ENCODE measurements at places on chromosomes 7 and 10.

DNA sequence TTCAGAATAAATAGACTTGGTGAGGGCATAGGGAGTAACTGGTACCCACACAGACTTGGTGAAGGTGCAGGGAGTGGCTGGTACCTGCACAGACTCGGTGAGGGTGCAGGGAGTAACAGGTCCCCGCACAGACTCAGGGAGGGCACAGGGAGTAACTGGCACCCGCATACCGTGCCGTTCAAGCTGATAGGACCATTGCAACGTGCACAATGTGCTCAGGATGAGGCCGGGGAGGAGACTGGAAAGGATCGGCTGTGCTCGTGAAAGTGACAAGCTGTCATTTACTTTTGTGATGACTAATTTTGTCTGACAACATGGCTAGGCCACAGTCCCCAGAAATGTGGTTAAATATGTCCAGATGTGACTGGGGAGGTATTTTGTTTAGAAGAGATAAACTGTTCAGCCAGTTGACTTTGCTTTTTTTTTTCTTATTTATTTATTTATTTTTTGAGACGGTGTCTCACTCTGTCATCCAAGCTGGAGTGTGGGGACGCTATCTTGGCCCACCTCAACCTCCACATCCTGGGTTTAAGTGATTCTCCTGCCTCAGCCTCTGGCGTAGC lies 76.2 kb upstream of the NMT2 start:
- no peak overlapping the region for H3K27ac ChIP-seq
- no peak overlapping the region for H3K4me3 ChIP-seq
- H3K4me1 ChIP-seq = no peaks in the 10 kb centered on the region
- no peaks in the 10 kb centered on the region for H3K27me3 ChIP-seq
- no peak for DNase-seq
- no peaks in the 10 kb centered on the region for H3K36me3 ChIP-seq

GRCh38 chr10:131446171-131446570 lies 134.7 kb upstream of the TCERG1L start:
- no peak overlapping the region for H3K4me3 ChIP-seq
- peaks cover 32% of the 10 kb centered on the region for H3K27me3 ChIP-seq
- no peak overlapping the region for H3K27ac ChIP-seq
- no peaks in the 10 kb centered on the region for H3K36me3 ChIP-seq
- no peak for DNase-seq

DNA sequence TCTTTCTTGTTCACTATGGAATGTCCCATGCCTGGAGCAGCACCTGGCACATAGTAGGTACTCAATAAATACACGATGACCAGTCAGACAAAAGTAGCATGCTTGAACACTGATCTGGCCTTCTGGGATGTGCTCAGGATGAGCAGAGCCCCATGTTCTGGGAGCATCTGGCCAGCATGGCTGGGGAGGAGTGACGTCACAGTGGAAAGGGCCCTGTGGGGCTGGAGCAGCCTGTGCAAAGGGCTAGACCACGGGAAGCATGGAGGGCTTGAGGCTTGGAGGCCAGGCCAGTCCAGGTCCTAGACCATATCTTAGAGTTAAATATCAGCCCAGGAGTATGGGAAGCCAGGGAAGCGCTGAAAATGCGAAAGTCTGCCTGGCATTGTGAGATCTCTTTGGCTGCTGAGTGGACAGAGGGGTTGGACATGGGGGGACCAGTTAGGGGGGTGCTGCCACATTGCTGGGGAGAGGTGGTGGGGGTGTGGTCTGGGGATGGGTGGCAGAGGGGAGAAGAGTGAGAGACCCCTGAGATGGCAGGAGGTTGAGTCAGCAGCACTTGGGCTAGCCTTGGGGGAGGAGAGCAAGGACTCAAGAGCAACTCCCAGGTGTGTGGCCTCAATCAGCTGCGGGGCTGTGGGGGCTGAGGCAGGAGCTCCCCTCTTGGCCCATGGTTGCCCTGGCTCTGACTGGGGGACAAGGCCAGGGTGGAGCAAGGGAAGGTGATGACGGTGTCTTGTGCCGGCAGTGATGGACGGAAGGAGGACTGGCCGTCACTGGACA lies 34.9 kb downstream of the ZCCHC24 start:
- H3K27me3 ChIP-seq = no peaks in the 10 kb centered on the region
- no peak for DNase-seq
- no peaks in the 10 kb centered on the region for H3K36me3 ChIP-seq
- H3K4me1 ChIP-seq = peaks cover 21% of the 10 kb centered on the region

DNA sequence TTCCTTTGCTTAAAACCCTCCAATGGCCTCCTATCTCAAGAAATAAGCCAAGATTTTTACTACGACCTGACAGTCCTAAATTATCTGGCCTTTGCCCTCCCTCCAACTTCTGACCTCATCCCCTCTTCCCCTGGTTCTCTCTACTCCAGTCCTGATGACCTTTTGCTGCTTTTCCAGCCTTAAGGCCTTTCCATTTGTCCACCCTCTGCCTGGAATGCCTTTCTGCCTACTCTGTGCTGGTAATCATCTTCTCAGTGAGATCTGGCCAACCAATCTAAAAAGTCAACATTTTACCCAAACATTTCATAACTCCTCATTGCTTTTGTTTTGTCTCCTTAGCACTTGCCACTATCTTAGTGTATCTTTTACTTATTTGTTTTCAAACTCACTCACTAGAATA lies 75.7 kb downstream of the VPS41 start:
- H3K27ac ChIP-seq = no peak overlapping the region
- no peak for DNase-seq
- no peak overlapping the region for H3K4me3 ChIP-seq
- H3K27me3 ChIP-seq = no peaks in the 10 kb centered on the region
- H3K36me3 ChIP-seq = no peaks in the 10 kb centered on the region

DNA sequence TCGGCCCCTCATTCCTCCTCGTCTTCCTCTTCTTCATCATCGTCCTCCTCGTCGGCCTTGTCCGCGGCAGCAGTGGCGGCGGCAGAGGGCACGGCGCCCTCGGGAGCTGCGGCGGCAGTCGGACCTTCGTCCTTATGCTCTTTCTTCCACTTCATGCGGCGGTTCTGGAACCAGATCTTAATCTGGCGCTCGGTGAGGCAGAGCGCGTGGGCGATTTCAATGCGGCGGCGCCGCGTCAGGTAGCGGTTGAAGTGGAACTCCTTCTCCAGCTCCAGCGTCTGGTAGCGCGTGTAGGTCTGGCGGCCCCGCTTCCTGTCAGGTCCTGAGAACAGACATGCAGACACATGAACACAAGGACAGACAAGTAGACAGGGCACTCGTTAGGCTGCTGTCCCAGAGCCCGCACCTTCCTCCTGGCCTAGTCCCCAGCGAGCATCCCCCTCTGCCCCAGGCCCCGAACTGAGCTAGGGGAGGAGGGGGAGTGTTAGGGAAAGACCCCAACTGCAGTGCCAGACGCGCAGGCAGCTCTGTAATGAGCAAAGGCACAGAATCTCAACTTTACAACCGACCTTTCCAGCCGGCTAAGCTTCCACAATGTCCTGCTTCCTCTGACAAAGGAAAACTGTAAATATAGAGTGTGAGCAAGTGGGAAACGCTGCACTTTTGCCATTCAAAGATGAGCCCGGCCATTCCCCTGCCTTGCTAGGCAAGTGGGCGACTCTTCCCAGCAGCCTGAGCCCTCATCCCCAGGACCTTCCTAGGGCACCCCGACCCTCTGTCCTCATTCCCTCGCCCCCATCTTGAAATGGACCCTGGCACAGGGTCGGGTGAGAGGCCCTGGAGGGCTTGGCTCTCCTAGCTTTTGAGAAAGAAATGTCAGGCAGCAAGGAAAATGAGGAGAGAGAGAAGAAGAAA lies 1.3 kb downstream of the HOXA7 start:
- peaks cover 15% of the 10 kb centered on the region for H3K27me3 ChIP-seq
- DNase-seq = peak; percentile 70
- H3K27ac ChIP-seq = peak overlapping the region; percentile 97
- H3K36me3 ChIP-seq = no peaks in the 10 kb centered on the region

DNA sequence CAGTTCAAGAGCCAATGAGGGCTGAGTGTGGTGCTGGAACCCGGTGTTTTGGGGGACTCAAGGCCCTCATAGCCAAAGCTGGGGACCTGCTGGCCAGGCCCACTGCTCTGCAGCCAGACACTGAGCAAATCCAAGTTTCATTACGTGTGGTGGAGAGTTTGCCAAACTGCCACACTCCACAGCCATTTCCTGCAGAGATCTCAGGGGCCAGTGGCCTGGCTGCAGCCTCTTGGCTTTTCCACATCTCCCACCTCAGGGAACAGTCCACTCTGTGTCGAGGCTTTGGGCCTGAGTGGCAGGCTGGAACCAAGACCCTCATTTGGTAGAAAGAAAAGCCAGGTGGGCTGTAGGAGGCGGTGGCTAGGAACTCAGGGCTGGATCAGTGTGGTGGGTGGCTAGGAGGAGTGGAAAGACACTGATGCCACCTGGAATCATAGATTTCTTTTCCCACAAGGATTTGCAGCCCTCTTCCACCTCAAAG lies 3.2 kb downstream of the HOXA11 start:
- no peak overlapping the region for H3K27ac ChIP-seq
- no peak overlapping the region for H3K4me3 ChIP-seq
- peaks cover 49% of the 10 kb centered on the region for H3K4me1 ChIP-seq
- no peaks in the 10 kb centered on the region for H3K36me3 ChIP-seq

GRCh38 chr7:32102432-32102873 lies 32.2 kb upstream of the PDE1C start:
- H3K4me1 ChIP-seq = no peaks in the 10 kb centered on the region
- no peak overlapping the region for H3K4me3 ChIP-seq
- no peaks in the 10 kb centered on the region for H3K27me3 ChIP-seq
- H3K36me3 ChIP-seq = no peaks in the 10 kb centered on the region
- no peak overlapping the region for H3K27ac ChIP-seq

- no peak overlapping the region for H3K27ac ChIP-seq
- H3K4me3 ChIP-seq = no peak overlapping the region
- no peaks in the 10 kb centered on the region for H3K27me3 ChIP-seq
- no peaks in the 10 kb centered on the region for H3K36me3 ChIP-seq
- H3K4me1 ChIP-seq = no peaks in the 10 kb centered on the region
- no peak for DNase-seq
These were observed 270.8 kb downstream of the BBS9 start for GRCh38 chr7:33400214-33400538.

GRCh38 chr7:149809215-149809614 lies 29.0 kb upstream of the ZNF862 start:
- no peaks in the 10 kb centered on the region for H3K36me3 ChIP-seq
- no peaks in the 10 kb centered on the region for H3K4me1 ChIP-seq
- no peak for DNase-seq
- no peak overlapping the region for H3K27ac ChIP-seq
- H3K4me3 ChIP-seq = no peak overlapping the region

- peaks cover 57% of the 10 kb centered on the region for H3K4me1 ChIP-seq
- no peaks in the 10 kb centered on the region for H3K27me3 ChIP-seq
- no peak overlapping the region for H3K4me3 ChIP-seq
- no peak for DNase-seq
- no peak overlapping the region for H3K27ac ChIP-seq
- no peaks in the 10 kb centered on the region for H3K36me3 ChIP-seq
These were observed 2.5 kb downstream of the VOPP1 start for GRCh38 chr7:55569797-55570196.

DNA sequence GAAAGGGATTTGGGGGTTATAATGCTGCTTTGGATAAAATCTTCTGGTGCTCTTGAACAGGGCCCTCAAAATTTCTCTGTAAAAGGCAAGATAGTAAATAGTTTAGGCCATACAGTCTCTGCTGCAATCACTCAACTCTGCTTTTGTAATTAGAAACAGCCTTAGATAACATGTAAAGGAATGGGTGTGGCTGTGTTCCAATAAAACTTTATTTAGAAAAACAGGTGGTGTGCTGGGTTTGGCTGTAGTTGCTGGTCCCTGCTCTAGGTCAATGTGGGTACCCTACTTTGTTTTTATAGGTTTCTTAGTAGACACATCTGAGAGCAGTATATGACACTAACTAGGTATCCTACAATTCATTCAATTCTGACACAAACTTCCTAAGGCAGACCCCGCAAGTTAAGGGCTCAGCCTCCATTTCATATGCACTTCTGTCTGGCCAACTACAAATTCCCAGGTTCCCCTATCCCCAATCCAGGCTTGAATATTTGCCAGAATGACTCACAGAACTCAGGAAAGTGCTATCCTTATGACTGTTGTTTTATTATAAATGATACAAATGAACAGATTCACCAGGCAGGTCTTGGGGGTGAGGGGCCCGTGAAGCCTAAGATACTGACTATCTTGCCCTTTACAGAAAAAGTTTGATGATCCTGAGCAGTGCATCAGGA lies 349.9 kb downstream of the RPS24 start:
- H3K27me3 ChIP-seq = peaks cover 3% of the 10 kb centered on the region
- no peak for DNase-seq
- H3K4me3 ChIP-seq = no peak overlapping the region

- H3K4me3 ChIP-seq = no peak overlapping the region
- H3K27ac ChIP-seq = no peak overlapping the region
- no peaks in the 10 kb centered on the region for H3K27me3 ChIP-seq
- H3K4me1 ChIP-seq = no peaks in the 10 kb centered on the region
- DNase-seq = no peak
These were observed 59.3 kb upstream of the IL6 start for GRCh38 chr7:22667562-22668239.

- H3K4me1 ChIP-seq = no peaks in the 10 kb centered on the region
- no peak for DNase-seq
- H3K27me3 ChIP-seq = no peaks in the 10 kb centered on the region
These were observed 336.3 kb downstream of the KCNMA1 start for GRCh38 chr10:77301305-77301730.

DNA sequence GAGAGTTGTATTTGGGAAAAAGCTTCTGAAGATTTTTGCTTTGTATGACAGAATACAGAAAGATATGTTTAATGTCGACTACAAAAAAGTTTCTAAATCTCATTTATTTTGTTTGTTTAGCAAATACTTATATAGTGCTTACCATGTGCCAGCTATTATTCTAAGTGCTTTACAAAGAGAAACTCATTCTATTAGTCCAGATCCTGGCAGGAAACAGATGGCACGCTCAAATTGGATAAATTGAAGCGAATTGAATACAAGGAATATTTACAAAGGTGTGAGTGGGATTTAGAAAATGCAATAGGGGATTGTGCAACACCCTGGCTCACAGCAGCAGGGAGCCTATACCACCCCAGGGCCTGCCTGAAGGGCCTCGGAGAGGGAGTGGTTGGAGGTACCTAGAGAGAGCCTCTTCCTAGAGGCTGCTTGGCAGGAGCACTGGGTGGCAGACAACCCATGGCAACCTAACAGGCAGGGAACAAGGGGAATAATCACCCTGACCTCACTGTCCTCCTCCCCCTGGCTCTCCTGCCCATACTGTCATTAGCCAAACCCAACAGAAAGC lies 27.6 kb upstream of the FAM204A start:
- no peaks in the 10 kb centered on the region for H3K36me3 ChIP-seq
- no peak overlapping the region for H3K4me3 ChIP-seq
- H3K27me3 ChIP-seq = no peaks in the 10 kb centered on the region
- no peak overlapping the region for H3K27ac ChIP-seq

- H3K27me3 ChIP-seq = no peaks in the 10 kb centered on the region
- no peaks in the 10 kb centered on the region for H3K36me3 ChIP-seq
- peaks cover 10% of the 10 kb centered on the region for H3K4me1 ChIP-seq
- no peak for DNase-seq
- peak overlapping the region; percentile 82 for H3K27ac ChIP-seq
These were observed 2.0 kb downstream of the SRGN start for GRCh38 chr10:69089638-69090599.

DNA sequence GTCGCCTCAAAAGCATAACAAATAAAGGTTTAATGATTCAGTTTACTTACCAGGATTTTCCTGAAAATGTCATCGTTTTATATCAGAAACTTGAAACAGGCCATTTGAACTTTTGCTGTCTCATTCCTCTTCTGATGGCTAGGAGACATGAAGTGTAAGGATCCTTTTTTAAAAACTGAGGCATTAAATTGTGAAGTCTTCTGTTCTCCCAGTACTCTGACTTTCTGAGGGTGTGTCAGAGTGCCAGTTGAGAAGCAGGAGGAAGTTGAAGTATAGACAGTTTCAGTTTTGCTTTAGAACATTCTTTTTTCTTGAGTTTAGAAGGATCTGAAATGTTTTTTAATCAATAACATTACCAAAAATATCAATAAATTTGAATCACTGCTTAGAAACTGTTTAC lies at the start of gene SAMD9L:
Gene SAMD9L, minus strand, starts transcription at position 242 of the 400 bp plus-strand sequence. CDS start 12,414 bp downstream, outside the sequence.
- H3K4me1 ChIP-seq = peaks cover 22% of the 10 kb centered on the region
- H3K4me3 ChIP-seq = peak within 1 kb of the TSS; percentile 49
- peaks cover 11% of the 10 kb centered on the region for H3K36me3 ChIP-seq
- no peak for DNase-seq
- peak within 1 kb of the TSS; percentile 14 for H3K27ac ChIP-seq
